ENCODE measurements at places on chromosomes 12 and 14. TPM values are rescaled to one million over a fixed set of nuclear protein-coding genes. Genes with fewer than 3 reads are reported as not detected.
A peak's percentile ranks its signal among the peaks of the same experiment; 100 is the strongest.

- DNase-seq = no peak
- peak overlapping the region; percentile 73 for H3K4me3 ChIP-seq
- peak overlapping the region; percentile 82 for H3K27ac ChIP-seq
- no peaks in the 10 kb centered on the region for H3K27me3 ChIP-seq
- H3K36me3 ChIP-seq = peaks cover 5% of the 10 kb centered on the region
Observed at GRCh38 chr14:39265806-39266524, 32.2 kb downstream of the MIA2 start.

GRCh38 chr12:92938638-92939037, 9.5 kb upstream of the EEA1 start:
- H3K4me3 ChIP-seq = no peak overlapping the region
- H3K27me3 ChIP-seq = no peaks in the 10 kb centered on the region
- DNase-seq = no peak
- no peaks in the 10 kb centered on the region for H3K4me1 ChIP-seq
- H3K27ac ChIP-seq = no peak overlapping the region
- no peaks in the 10 kb centered on the region for H3K36me3 ChIP-seq

- H3K27ac ChIP-seq = no peak overlapping the region
- H3K4me1 ChIP-seq = no peaks in the 10 kb centered on the region
- no peak for DNase-seq
- H3K4me3 ChIP-seq = no peak overlapping the region
- H3K36me3 ChIP-seq = no peaks in the 10 kb centered on the region
Observed at GRCh38 chr12:62909340-62909739, 25.6 kb downstream of the PPM1H start.

GRCh38 chr14:39617537-39617936, 185.3 kb upstream of the FBXO33 start:
- H3K27ac ChIP-seq = no peak overlapping the region
- no peak for DNase-seq
- H3K4me1 ChIP-seq = peaks cover 2% of the 10 kb centered on the region

GRCh38 chr12:123449249-123449733, 8.6 kb upstream of the SNRNP35 start:
- DNase-seq = no peak
- peaks cover 30% of the 10 kb centered on the region for H3K4me1 ChIP-seq
- no peak overlapping the region for H3K4me3 ChIP-seq
- peak overlapping the region; percentile 76 for H3K27ac ChIP-seq
- no peaks in the 10 kb centered on the region for H3K36me3 ChIP-seq
- H3K27me3 ChIP-seq = no peaks in the 10 kb centered on the region

DNA sequence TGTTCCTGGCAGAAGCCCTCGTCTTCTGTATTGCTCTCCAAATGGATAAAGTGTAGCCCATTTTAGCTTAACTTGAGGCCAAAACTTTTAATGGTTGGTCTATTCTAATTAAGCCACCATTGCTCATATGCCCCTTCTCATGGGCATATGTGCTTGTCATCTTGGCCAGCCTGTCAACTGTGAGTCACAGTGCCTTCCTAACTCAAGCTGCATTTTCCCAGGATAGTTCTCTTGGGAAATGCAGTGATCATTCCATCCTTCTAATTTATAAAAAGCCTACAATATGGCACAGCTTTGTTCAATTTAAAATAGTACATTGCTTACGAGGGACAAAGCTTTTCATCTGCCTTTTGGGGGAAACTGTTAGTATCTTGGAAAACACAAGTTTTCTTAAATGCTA, 6.6 kb downstream of the PTHLH start:
- H3K27me3 ChIP-seq = peaks cover 63% of the 10 kb centered on the region
- H3K4me3 ChIP-seq = no peak overlapping the region
- no peak for DNase-seq

- no peak overlapping the region for H3K27ac ChIP-seq
- no peak overlapping the region for H3K4me3 ChIP-seq
- DNase-seq = no peak
- no peaks in the 10 kb centered on the region for H3K36me3 ChIP-seq
Observed at GRCh38 chr12:53710091-53710490, 17.2 kb downstream of the CALCOCO1 start.

DNA sequence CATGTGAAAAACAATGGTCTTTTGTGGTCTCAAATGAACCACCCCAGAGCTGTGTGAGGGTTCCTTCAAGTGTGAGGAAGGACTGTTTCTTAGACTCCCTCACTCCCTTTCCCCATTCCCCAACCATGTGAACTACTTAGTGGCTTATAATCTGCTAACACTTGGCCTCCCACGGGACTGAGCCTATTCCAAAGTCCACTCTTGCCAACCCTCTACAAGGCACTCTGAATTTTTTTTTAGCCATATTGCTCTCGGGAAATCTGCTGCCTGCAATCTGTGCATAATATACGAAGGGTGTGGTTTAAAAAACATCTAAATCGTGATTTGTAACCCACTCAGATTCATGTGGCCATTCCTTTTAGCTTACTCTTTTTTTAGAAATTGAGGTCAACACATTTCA, 2.6 kb downstream of the SVOP start:
- H3K4me3 ChIP-seq = no peak overlapping the region
- H3K27ac ChIP-seq = no peak overlapping the region
- DNase-seq = no peak
- H3K36me3 ChIP-seq = no peaks in the 10 kb centered on the region

DNA sequence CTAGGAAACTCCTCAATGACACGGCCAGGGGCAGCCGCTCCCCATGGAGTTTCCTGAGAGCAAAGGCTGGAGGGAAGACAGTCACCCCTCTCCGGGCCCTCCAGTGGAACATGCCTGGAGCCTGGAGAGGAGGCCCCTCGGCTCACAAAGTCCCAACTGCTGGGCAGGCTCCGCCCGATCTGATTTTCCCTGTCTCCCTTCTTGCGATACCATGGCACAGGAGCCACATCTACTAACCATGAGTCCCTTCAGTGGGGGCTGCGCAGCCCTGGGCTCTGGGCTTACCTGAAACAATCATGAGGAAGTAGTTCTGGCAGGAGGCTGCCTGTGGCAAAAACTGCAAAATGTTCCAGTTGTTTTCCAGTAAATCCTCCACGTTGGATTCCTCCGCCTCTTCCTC, 15.3 kb downstream of the P2RX2 start:
- no peaks in the 10 kb centered on the region for H3K27me3 ChIP-seq
- H3K27ac ChIP-seq = no peak overlapping the region

DNA sequence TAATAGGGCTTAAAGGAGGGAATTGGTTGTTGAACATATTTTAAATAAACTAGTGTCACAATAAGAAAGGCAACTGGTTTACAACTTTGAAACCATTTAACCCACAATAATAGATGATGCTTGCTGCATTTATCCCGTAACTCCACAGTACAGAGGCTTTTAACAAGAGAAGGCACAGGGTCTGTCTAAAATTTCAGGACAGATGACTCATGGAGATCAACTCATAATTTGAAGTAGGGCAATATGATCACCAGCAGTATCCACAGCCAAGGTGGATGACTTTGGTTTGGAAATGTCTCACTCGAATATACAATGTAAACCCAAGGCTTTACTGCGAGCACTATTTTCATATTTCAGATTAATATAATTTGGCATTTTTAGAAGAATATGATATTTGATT, 340.2 kb downstream of the LRIG3 start:
- no peak overlapping the region for H3K27ac ChIP-seq
- H3K4me1 ChIP-seq = no peaks in the 10 kb centered on the region
- H3K4me3 ChIP-seq = no peak overlapping the region
- H3K27me3 ChIP-seq = peaks cover 2% of the 10 kb centered on the region
- no peak for DNase-seq
- no peaks in the 10 kb centered on the region for H3K36me3 ChIP-seq

- DNase-seq = no peak
- peaks cover 14% of the 10 kb centered on the region for H3K36me3 ChIP-seq
- peaks cover 7% of the 10 kb centered on the region for H3K4me1 ChIP-seq
- no peaks in the 10 kb centered on the region for H3K27me3 ChIP-seq
Observed at GRCh38 chr12:50612882-50613281, 108.1 kb downstream of the DIP2B start.

DNA sequence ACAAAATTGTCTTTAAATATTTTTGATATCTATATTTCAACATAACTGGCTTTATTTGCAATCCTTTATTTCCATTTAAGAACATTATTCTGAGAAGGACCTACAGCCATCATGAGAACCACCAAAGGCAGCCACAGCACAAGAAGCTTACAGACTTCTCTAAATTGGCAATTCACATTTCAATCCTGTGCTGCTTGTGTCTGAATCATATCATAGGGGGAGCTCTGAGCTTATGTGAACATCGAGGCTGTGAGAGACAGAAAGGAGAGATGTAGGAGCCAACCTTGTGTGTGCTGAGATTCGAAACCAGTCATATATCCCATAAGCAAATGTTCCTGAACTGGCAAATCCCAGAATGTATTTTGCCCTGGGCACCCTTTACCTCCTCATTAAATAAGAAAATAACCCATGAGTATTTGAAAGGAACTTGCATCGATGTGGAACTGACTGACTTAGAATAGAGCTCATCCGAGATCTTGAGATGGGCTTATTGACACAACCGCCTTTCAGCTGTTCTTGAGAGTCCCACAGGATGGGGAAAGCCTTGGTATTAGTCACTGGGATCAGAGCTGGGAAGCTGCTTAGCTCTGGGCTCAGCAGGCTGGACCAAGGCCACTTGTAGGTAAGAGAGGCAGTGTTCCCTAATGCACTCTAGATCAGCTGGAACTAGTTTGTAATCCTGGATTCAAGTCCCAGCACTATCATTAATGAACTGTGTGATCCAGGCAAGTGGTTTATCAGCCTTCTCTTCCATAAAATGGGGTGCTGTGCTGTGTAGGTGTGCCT, 329.8 kb downstream of the CACNA1C start:
- no peak overlapping the region for H3K4me3 ChIP-seq
- DNase-seq = no peak
- peaks cover 12% of the 10 kb centered on the region for H3K27me3 ChIP-seq
- no peaks in the 10 kb centered on the region for H3K36me3 ChIP-seq
- no peak overlapping the region for H3K27ac ChIP-seq

DNA sequence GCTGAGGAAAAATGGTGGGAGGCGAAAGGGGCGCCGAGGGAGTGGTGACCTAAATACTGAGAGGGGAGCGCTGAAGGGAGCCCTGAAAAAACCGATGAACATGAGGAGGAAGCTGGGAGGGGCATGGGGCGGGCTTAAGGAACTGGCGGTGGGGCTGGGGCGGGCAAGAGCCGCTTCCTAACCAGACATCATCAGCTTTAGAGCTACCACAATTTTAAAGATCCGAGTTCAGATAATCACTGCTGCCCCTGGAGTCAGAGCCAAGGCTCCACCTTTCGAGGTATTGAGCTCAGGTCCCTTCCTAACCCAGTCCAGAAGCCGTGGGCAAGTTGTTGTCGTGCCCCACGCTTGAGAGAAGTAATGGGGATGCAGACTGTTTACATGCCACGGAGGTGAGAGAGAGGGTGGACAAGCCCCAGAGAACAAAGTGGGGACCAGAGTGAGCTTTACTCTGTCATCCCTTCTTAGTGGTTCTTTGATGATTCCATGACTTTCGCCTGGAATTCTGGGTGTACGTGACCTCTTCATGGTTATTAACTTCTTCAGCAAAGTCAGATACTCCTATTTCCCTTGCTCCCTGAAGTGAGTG, 393 bp downstream of the ORMDL2 start:
- no peak overlapping the region for H3K4me3 ChIP-seq
- no peak overlapping the region for H3K27ac ChIP-seq
- DNase-seq = no peak
- peaks cover 44% of the 10 kb centered on the region for H3K36me3 ChIP-seq
- H3K4me1 ChIP-seq = peaks cover 51% of the 10 kb centered on the region

- H3K4me3 ChIP-seq = no peak overlapping the region
- H3K27ac ChIP-seq = no peak overlapping the region
- H3K36me3 ChIP-seq = no peaks in the 10 kb centered on the region
- DNase-seq = no peak
Observed at GRCh38 chr14:32531942-32532515, 202.9 kb downstream of the AKAP6 start.

DNA sequence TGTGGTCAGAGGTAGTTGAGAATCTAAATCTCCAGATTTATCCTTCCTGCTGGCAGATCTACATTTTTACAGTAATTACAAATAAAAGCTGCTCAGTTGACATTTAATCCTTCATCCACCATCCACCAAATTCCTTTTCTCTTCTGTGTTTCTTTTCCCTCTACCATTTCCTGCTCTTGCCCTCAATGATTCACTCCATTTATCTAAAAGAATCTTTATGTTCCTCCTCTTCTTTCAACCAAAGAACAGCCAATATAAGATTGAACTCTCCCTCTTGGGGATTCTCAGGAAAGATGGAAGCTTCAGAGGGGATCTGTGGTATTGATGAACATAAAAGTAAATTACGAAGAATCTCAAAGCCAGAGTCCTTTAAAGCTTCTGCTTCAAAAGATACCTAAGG, 4.4 kb downstream of the MAP4K5 start:
- no peak for DNase-seq
- H3K36me3 ChIP-seq = peaks cover 26% of the 10 kb centered on the region
- H3K27ac ChIP-seq = no peak overlapping the region
- no peaks in the 10 kb centered on the region for H3K27me3 ChIP-seq
- H3K4me3 ChIP-seq = no peak overlapping the region

- no peak overlapping the region for H3K4me3 ChIP-seq
- H3K27ac ChIP-seq = no peak overlapping the region
- no peaks in the 10 kb centered on the region for H3K4me1 ChIP-seq
- no peak for DNase-seq
Observed at GRCh38 chr14:60313093-60313492, 64.1 kb downstream of the PPM1A start.

DNA sequence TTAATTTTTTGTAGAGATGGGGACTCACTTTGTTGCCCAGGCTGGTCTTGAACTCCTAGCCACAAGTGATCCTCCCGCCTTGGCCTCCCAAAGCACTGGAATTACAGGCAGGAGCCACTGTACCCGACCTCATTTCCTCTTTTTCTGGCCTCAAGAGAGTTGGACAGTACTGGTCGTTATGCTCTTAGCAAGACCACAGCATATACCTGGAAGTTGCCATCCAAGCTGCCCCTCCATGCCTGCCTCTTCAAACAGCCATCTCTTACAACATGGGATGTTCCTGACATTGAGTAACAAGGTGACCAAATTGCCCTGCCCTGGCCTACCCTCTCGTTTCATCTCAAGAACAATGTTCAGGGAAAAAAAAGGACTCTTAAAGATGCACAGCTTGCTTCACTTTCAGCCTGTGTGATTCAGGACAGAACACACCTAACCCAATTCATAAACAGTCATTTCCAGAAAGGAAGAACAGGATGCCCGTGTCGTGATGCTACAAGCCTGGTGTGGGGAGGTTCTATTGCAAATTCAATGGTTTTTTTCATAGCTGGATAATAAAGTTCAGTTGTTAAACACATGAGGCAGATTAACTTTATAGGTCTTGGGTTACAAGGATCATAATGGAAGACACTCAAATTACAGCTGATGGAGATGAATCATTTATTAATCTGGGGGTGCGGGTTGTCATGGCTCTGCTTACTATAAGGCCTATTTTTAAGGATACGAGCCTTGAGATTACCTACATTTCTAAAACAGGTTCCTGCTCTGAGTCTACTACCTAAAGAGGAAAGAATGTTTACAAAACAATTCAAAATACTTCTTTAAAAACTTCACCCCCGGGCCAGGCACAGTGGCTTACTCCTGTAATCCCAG, 11.9 kb downstream of the GLTP start:
- H3K27me3 ChIP-seq = no peaks in the 10 kb centered on the region
- peaks cover 7% of the 10 kb centered on the region for H3K36me3 ChIP-seq
- H3K4me3 ChIP-seq = no peak overlapping the region
- peak overlapping the region; percentile 48 for H3K27ac ChIP-seq
- DNase-seq = peak; percentile 28

GRCh38 chr12:93090731-93091172, 161.7 kb upstream of the EEA1 start:
- peaks cover 26% of the 10 kb centered on the region for H3K4me1 ChIP-seq
- H3K36me3 ChIP-seq = no peaks in the 10 kb centered on the region
- no peak for DNase-seq
- H3K27ac ChIP-seq = no peak overlapping the region

TEAD4 gene
- total RNA-seq = 9.0 TPM

OR4E2 gene
- not detected for total RNA-seq

SMCO3 gene
- total RNA-seq = not detected

OTUB2 gene
- 0.75 TPM for total RNA-seq

KRT81 gene
- total RNA-seq = not detected

NEDD8 gene
- total RNA-seq = 187 TPM

TNS2 gene
- total RNA-seq = 0.77 TPM

Measured in activated CD4-positive, alpha-beta T cell treated with anti-CD3 and anti-CD28 coated beads for 36 hours (primary cell).